Stomach (tissue), 19 donors: ENCODE measurements at places on chromosomes 1 and 21. TPM values are rescaled to one million over a fixed set of nuclear protein-coding genes. Genes with fewer than 3 reads are reported as not detected.
A peak's percentile ranks its signal among the peaks of the same experiment; 100 is the strongest.

RYR2 gene
- 33.5 TPM for total RNA-seq

ATAD3B gene
- total RNA-seq = 63.8 TPM

GUCA2A gene
- not detected for total RNA-seq

MAB21L3 gene
- not detected for total RNA-seq

DNA sequence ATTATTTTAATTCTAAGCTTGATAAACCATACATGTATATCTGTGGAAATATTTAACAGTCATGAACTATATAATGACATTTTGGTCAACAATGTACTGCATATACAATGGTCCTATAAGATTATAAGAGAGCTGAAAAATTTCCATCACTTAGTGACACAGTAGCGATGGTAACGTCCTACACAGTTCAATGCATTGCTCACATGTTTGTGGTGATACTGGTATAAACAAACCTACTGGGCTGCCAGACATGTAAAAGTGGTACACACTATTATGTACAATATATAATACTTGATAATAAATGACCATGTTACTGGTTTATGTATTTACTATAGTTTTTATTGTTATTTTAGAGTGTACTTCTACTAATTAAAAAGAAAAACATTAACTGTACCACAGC lies 841.9 kb downstream of the LTN1 start:
- no peak for DNase-seq

DNA sequence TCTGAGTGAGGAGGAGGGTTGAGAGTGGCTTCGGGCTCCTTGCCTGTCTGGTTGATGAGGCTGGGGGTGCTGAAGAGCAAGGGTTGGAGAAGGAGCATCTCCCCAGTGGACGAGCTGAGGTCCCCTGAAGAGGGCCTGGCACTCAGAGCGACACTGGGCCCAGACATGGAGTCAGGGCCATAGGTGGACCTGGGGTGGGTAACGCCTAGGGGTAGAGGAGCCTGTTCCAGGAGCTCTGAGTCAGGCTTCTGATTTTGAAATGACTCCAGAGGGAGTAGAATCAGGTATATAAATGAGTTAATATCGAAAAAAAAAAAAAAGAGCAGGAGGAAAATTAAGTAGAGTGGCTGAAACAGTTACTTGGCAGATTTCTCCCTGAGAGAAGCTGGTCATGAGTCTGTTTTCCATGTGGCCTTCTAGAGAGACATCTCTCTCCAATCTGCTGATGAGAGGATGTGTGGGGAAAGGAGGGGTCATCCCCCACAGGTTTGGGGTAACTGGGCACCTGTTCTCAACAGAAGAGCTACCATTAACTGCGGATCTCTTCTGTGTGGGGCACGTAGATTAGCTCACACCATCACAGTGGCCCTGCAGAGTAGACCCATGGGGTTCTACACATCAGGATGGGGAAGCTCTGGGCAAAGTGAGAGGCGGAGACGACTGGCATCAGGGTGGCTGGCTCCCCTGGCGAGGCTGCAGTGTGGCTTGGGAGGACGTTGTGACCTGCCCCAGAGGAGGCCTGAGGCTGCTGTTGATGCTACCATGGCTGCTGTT lies 115.5 kb downstream of the DHRS3 start:
- no peak for DNase-seq

GRCh38 chr21:44377922-44378645 lies 24.7 kb downstream of the TRPM2 start:
- no peak for DNase-seq

DNA sequence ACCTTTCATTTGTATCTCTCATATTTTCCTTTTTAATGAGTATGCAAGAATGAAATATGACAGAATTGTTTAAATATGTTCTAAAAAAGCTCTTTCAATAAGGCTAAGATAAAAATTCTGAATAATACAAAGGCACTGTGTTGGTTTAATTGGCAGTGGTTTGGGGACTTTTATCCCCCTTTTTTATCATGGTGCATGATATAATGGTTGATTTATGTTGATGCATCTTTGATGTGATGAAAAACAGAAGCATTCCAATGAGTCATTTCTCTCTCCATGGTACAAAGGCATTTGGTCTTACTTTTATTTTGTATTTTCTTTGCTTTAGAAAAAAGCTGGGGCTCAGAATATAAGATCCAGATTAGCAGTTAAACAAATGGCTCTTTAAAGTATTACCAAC lies 127.2 kb upstream of the GREM2 start:
- no peak for DNase-seq

GRCh38 chr1:179707406-179707805 lies 35.7 kb upstream of the FAM163A start:
- DNase-seq = no peak

GRCh38 chr1:243638186-243638585 lies 211.9 kb downstream of the AKT3 start:
- DNase-seq = no peak

DNA sequence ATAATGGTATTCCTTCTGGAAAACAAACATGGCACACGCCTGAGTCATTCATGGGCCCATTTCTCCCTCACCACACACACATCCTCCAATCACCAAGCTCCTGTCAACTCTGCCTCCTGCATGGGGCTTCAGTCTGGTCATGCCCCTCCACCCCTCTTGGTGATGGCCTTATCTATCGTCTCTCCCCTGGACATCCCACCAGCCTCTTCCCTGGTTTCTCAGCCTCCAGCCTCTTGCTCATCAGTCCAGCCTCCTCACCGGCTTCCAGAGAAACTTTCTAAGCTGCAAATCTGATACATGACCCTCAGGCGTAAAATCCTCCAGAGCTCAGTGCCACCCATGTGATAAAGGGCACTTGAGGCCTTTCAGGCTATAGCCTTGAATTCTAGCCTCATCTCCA lies 243.9 kb downstream of the FOXD2 start:
- DNase-seq = peak; percentile 3

GRCh38 chr1:11383553-11384169 lies 95.3 kb upstream of the DISP3 start:
- no peak for DNase-seq

DNA sequence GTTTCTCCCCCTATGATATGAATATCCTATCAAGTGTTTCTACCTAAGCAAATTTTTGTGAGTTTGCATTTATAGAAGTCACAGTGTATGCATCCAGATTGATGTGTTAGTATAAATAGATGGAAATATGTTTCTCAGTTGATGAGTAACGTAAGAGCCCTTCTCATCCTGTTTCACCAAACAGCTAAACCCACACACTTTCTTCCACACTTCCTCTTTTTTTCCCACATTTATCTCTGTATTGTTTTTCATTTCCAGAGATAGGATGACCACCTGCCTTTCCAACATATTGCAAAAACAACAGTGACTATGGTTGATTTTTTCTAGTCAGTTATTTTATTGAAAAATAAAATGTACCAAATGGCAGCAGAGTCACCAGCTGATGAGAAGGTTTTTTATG lies 490.1 kb downstream of the NEGR1 start:
- no peak for DNase-seq

DNA sequence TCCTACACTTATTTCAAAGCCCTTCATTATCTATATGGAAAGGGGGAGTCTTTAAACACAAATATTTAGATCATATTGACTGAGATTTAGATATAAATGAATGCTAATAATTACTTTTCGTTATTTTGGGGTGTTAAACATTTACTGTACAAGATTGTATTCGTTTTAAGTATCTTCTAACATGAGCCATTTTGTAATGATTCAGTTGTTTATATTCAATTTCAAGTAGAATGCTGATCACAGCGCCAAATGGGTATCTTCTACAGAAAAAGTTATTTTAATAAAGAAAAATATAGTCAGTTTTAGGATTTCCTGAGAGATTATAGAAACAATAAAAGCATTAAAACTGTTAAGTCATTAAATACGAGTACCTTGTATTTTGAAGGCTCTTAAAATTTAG lies 104.5 kb upstream of the HNRNPU start:
- no peak for DNase-seq

GRCh38 chr1:184627007-184627341 lies 127.7 kb downstream of the EDEM3 start:
- DNase-seq = no peak

- DNase-seq = no peak
Observed at GRCh38 chr1:155160128-155160527, 13.0 kb downstream of the KRTCAP2 start.

DNA sequence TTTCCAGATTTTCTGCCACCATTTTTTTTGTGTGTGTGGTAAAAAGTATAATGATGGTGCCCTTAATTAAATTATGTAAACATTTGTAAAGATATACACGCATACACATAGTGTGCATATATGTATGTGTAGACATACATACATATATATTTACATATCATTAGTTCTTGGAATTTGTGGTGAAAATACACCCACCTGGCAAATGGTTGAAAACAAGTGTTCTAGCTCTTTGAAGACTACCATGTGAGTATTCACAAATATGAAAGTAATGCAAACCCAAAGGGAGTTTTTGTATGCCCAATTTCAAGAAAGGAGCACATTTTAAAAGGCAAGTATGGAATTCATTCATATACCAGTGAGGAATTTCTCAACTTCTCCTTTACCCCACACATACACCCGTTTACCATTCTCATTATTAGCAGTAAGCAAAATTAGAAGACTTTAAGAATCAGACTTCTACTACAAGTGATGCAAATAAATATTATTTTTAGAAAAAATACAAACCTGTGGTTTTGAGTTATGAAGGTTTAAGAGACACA lies 8.0 kb downstream of the RABGAP1L start:
- DNase-seq = no peak

DNA sequence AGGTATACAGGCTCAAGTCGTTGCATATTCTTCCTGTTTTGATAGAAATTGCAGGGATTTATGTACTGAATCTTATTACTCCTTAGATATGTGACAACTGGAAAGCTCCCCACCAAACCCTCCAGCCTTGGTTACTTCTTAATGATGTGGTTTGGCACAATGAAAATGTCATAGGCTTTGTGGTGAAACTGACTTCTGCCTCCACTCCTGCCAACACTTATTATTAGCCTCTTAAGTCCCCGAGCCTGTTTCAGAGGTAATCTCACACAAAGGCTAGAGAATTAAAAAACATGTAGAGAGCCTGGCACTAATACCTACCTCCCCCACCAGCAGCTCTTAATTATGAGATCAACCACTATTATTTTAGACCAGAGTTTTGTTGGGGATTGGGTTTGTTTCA lies 4.2 kb downstream of the COX20 start:
- DNase-seq = no peak

GRCh38 chr1:91501523-91501851 lies 836 bp downstream of the CDC7 start:
- no peak for DNase-seq

DNA sequence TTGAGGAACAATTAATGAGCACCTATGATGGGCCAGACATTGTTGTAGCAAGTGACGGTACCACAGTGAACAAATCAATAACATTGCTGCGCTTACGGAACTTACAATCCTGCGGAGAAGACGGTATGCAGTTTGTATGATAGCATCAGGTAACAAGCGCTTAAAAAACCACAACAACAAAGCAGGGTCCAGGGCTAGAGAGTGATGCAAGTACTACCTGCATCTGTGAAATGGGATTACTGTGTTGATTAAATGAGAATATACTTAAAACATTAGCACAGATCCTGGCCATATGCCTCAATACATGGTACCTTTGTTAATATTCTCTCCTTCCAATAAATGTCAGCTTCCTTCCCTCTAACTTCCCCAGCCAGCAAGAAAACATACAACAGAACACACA lies 110.6 kb upstream of the ADAR start:
- no peak for DNase-seq

- no peak for DNase-seq
Observed at GRCh38 chr21:38188037-38188436, 68.8 kb upstream of the KCNJ15 start.

GRCh38 chr1:25804244-25804963 lies 4.4 kb downstream of the SELENON start:
- no peak for DNase-seq

GRCh38 chr1:183215076-183215720 lies 29.1 kb downstream of the LAMC2 start:
- DNase-seq = no peak

DNA sequence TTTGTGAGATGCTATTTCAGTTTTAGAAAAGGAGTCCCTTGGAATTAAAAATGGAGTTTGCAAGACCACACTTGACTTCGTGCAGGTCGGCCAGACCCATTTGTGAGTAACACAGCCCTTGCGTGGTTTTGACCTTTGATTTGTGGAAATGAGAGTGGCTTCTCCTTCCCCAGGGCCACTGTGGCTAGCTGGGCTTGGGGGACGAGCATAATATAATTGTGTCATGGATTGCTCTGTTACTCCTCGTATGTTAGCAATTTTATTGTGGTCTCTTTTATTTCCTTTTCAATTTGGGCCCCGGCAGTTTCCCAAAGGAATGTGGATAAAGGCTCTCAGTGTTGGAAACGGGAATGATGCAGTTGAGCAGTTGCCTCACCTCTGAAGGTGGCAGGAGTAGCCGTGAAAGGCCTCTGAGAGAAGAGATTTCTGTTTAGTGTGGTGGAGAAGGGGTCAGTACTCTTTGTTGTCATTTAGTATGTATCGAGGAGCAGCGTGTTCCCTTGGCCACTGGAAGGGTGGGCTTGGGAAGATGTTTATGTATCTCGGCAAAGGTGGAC lies 194.6 kb downstream of the PBX1 start:
- no peak for DNase-seq
